ENCODE measurements at places on chromosomes 13 and 19.

GRCh38 chr19:6767081-6767356, 216 bp downstream of the SH2D3A start:
- no peak for DNase-seq

- peak; percentile 94 for DNase-seq
Observed at GRCh38 chr13:110628952-110629701, 13.8 kb downstream of the NAXD start.

DNA sequence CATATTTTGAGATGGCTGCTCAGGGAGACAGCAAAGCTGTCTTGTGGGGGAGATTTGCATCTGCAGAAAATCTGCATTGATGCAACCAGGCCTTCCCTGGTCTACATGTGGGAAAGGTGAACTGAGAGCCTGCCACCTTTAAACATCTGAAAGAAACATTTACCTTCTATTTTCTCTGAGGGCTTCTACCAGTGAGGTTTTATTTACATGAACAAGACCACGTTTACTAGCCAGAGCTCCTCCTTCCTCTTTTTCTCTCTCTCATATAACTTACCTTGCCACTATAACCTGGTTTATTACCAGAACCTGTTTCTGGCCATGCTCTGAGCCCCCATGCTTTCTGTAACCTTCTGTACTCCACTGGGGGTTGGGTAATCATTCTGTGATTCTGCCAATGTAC, 14.4 kb upstream of the RUBCNL start:
- no peak for DNase-seq

- no peak for DNase-seq
Observed at GRCh38 chr19:810077-810855, 11.5 kb downstream of the PLPPR3 start.

DNA sequence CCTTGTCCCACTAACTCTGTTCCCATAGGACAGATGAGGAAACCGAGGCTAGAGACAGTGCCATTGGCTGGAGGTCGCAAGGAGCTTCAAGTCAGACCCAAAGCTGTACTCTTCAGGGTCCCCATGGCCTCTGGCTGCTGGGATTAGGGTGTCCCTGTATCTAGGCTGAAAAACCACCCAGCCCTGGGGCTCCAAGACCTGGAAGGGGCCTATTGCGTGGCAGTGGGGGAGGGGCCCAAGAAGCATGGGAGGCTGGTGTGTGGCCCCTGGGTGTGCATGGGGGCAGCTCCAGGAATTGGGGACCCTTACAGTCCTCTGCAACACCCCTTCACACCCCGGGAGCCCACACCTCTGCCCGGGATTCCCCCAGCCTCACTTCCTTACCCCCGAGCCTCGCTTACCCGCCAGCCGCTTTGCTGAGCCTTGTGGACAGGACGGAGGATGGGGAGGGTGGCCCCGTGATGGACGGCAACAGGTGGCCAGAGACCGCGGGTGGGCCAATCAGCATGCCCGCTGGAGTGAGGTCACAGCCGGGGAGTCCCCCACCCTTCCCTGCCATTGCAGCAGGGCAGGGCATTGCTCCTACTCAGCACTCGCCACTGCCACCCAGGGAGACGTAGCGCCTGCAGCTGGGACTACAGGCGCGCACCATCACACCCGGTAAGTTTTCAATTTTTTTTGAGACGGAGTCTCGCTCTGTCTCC, at the start of gene JSRP1:
JSRP1 (minus strand) TSS at position 436 of the 704 bp plus-strand sequence. CDS start 1,103 bp downstream, outside the sequence.
- no peak for DNase-seq

DNA sequence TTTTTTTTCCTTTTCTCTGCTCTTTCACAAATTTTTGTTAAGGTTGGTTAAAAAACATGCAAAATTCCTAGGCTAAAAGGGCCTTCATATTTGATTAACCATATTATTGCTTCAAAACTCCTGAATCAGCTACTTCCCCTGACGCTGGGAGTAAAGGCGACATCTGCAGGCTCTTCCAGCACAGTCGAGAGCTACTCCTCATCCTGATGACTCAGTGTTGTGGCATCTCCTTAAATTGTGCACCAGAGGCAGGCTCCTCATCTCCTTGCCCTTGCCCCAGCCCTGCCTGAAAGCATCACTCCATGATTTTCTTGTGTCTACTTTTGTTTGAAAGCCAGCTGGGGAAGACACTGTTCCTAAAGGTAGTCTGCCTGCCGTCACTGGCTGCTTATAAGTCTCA, 24.5 kb upstream of the SOX1 start:
- DNase-seq = no peak

- DNase-seq = no peak
Observed at GRCh38 chr13:33863188-33863789, 45.3 kb downstream of the RFC3 start.

GRCh38 chr13:113837560-113838355, 26.1 kb downstream of the GAS6 start:
- DNase-seq = peak; percentile 97

GRCh38 chr13:58318495-58319167, 687.1 kb downstream of the PCDH17 start:
- no peak for DNase-seq

DNA sequence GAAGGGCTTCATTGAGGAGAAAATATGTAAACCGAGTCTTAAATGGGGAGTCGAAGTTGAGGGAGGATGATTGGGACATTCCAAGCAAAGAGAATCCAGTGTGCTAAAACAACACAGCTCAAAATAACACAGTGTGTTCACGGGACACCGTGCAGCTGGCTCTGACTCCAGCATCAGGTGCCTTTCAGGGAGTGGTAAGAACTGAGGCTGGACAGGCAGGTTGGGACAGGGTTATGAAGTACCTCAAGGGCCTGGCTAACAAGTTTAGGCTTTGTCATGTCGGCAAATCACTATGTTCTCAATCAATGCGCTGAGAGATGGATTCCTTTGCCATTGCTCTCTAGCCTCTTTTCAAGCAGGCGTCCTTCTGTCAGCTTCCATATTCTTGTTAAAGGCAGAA, 27.5 kb upstream of the WDFY2 start:
- no peak for DNase-seq

- DNase-seq = no peak
Observed at GRCh38 chr13:41332829-41333228, 21.8 kb downstream of the NAA16 start.

GRCh38 chr13:101382086-101382485, 34.2 kb downstream of the NALCN start:
- no peak for DNase-seq

GRCh38 chr13:110746438-110746837, 32.9 kb downstream of the ING1 start:
- DNase-seq = peak; percentile 59

Measured in amniotic epithelial cell (primary cell).